ENCODE measurements at places on chromosomes 16 and 17.

DNA sequence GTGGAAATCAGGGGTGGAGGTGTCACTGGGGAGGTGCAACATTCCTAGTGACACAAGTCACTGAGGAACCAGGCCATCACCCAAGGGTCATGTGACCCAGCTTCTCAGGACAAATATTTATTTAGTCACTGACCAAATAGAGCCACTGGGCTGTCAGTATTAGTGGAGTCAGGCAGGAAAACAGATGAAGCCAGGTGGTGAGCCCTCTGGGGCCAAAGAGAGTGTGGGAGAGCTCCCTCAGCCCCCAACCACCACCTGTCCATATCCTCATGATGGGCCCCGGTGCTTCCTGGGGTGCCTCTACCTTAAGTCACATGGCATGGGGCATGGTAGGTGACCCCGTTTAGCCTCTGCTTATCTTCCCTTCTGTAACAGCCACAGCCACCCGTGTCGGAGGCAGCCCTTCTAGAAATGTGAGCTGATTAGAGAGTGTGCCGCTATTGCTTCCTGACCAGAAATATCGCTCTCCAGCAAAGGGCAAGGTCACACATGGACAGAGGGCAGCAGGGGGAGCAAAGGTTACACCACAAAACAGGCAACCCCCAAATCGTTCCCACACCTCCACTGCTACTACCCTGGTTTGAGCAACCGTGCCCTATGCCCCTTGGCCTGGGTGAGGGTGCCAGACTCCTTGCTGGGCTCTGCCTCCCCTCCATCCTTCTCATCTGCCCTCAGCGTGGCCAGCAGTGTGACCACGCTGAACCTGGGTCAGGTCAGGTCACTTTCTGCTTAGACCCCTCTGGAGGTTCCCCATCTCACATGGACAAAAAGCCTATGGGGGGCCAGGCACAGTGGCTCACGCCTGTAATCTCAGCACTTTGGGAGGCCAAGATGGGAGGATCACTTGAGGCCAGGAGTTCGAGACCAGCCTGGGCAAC, 8.6 kb upstream of the AKTIP start:
- DNase-seq, result no peak

GRCh38 chr17:72134608-72135394, 14.0 kb downstream of the SOX9 start:
- DNase-seq, result peak; percentile 79

DNA sequence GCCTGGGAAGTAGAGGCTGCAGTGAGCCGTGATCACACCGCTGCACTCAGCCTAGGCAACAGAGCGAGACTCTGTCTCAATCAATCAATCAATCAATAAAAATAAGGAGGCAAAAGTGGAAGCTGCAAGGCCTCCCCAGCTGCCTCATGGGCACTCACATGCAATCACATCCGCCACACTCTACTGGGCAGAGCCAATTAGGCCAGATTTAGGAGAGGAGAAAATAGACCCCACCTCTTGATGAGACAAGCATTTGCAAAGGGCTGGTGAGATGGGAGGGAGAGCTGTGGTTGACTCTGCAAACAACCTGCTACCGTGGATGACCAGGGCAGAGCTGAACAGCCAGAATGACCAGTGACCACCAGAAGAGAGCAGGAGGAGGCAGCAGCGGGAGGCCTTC, 14.7 kb upstream of the GSG1L start:
- no peak for DNase-seq

DNA sequence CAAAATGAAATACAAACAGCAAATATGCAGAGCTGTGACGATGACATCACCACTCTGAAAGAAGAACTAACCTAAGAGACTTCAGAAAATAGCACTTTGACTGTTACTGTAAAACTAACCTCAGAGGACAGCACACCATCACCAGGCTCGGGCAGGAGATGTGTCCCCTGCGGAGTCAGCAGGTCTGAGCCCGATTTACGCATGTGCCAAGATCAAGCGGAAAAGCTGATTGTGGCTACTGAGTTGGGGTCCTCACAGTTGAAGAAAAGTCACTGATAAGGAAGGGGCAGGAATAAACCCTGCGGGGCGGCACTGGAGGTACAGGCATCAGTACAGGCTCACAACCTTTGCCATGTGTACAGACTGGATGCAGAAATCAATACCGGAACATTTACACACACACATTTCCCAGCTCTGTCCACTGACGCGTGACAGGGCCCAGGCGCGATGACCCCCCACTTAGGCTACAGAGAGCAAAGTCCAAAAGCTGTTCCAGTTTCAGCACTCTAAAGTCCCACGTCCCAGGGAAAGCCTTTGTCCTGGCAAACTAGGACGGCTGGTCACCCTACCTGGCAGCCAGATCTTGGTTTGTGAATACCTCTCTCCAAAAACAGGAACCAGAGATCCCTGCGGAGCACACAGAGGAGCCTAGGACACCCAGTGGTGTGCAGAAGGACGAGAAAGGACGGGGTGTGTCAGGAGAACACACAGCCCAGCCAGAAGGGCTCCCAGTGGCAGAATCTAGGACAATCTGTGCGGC, 21.5 kb downstream of the TRAP1 start:
- peak; percentile 59 for DNase-seq

- DNase-seq, result no peak
Measured at GRCh38 chr16:2976673-2977072, 3.6 kb downstream of the PKMYT1 start.

DNA sequence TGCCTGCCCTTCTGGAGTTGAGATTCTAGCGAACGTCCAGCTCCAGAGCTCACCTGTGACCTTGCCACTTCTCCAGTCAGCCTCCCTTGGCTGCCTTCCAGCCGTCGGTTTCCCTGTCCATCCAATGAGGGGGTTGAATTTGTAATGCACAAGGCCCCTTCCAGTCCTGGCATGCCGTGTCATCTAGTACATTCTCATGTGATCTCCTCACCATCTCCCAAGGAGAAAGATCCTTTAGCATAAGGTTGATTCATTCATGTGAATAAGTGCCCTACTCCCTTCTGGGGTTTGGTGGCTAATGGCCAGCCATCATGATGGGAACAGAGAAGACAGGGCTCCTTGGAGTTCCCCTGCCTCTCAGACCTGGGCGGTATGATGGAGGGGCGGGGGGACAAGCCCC, 18.9 kb upstream of the ABCC3 start:
- no peak for DNase-seq

DNA sequence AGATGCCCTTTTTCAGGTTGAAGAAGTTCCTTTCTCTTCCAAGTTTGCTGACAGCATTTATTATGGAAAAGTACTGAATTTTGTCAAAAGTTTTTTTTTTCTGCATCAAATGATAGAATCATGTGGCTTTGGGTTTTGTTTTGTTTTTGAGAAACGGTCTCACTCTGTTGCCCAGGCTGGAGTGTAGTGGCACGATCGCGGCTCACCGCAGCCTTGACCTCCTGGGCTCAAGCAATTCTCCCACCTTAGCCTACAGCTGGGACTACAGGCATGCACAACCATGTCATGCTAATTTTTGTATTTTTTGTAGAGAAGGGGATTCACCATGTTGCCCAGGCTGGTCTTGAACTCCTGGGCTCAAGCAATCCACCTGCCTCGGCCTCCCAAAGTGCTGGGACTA, 7.3 kb downstream of the CMTM4 start:
- DNase-seq, result no peak

GRCh38 chr17:50407921-50408320, 10.6 kb upstream of the LRRC59 start:
- no peak for DNase-seq

DNA sequence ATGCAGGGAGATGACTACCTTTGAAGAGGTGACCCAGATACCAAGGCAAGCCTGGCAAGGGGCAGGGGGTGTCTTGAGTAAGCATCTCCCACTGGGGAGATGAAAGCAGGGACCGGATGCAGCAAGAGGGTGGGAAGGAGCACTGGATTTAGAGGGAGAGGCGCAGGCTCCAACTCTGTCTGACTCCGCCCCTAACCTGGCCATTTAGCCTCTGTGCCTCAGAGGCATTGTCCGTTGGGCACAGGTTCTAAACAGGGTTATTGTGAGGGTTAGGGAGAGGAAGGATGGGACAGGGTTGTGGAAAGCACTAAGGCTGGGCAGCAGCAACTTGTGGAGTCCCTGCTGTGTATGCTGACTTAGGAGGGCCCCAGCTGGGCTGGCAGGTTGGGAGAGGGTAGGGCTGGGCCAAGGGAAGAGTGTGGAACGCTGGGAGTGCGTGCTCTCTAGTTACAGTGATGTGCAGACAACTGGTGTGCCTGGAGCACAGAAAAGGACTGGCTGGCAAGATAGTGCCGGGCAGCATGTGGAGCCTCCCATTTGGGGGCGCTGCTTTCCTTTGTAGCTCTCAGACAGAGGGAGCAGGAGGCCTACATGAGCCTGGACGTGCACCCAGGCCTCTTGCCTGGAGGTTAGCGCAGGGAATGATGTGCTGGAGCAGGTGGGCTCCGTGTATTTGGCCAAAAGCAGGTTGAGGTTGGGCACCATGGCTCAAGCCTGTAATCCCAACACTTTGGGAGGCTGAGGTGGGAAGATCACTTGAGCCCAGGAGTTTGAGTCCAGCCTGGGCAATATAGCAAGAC, 26.2 kb downstream of the TBX2 start:
- no peak for DNase-seq

DNA sequence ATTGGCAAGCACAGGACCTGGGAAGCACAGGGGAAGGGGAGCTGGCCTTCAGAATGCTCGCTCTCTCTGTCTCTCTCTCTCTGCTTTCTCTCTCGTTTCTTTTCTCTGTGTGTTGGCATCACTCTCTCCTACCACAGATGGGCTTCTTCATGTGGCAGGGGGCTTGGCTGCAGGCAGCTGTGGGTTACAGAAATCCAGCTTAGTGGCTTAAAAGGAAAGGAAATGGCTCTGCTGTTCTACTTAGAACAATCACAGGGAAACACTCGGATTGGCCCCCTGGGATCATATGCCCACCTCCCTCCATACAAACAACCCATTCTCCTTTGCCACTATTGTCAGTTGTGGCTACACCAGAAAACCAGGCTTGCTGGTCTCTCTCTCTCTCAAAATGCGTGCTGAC, 20.4 kb downstream of the TBX2 start:
- DNase-seq, result no peak

- no peak for DNase-seq
Measured at GRCh38 chr16:79691007-79691406, 90.5 kb upstream of the MAF start.

GRCh38 chr17:52110923-52111581, 47.5 kb downstream of the CA10 start:
- no peak for DNase-seq

- DNase-seq, result no peak
Measured at GRCh38 chr16:30187971-30188561, 4.7 kb downstream of the CORO1A start.

DNA sequence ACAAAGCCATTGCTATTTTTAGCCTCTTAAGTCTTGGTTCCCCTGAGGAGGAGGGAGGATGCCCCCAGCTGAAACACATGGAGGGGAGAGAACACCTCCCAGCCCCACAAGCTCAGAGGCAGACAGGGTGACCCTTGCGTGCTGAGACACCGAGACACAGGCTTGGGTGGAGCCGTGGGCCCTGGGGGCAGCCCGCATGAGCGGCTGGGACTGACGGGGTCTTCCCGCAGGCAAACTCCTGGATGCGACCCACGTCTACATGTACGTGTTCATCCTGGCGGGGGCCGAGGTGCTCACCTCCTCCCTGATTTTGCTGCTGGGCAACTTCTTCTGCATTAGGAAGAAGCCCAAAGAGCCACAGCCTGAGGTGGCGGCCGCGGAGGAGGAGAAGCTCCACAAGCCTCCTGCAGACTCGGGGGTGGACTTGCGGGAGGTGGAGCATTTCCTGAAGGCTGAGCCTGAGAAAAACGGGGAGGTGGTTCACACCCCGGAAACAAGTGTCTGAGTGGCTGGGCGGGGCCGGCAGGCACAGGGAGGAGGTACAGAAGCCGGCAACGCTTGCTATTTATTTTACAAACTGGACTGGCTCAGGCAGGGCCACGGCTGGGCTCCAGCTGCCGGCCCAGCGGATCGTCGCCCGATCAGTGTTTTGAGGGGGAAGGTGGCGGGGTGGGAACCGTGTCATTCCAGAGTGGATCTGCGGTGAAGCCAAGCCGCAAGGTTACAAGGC, 9.8 kb downstream of the SLC16A3 start:
- peak; percentile 64 for DNase-seq

DNA sequence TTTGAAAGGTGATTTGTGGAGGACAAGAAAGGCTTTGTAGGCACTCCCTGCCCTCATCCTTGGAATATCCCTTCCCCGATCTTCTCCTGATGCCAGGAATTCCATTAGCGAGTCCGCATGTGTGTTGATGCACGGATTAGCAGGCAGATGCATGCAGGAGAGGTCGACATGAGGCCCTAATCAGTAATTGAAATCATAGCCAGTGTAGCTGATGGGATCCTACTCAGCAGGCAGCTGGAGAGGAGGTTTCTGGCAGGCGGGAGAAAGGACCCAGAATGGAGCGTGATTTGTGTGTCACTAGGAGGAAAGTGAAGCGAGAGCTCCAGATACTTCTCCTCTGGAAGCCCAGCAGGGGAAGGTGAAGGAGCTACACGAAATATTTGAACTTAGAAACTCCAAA, 196.3 kb upstream of the CDH11 start:
- DNase-seq, result no peak

GRCh38 chr17:60039847-60040442, 38.8 kb downstream of the HEATR6 start:
- no peak for DNase-seq

GRCh38 chr17:5931616-5932015, 138.6 kb upstream of the WSCD1 start:
- no peak for DNase-seq

- no peak for DNase-seq
Measured at GRCh38 chr17:35312790-35313711, 60.4 kb downstream of the SLFN11 start.

- no peak for DNase-seq
Measured at GRCh38 chr16:69350536-69351133, 951 bp downstream of the TMED6 start.

DNA sequence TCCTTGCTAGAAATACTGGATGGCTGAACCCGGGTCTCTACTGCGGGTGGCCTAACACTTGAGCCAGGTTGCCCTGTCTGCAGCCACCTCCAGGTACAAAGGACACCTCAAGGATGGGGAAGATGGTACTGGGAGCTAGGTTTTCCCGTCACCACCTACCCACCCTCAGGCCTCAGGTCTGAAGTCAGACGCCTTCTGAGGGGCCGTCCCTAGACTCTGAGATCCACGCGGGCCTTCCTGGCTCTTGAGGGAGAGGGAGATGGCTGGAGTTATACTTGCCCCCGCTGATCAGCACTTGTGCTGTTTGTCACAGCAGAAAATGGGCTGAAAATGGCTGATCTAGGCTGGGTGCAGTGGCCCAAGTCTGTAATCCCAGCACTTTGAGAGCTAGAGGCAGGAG, 10.6 kb downstream of the TRPV3 start:
- no peak for DNase-seq

DNA sequence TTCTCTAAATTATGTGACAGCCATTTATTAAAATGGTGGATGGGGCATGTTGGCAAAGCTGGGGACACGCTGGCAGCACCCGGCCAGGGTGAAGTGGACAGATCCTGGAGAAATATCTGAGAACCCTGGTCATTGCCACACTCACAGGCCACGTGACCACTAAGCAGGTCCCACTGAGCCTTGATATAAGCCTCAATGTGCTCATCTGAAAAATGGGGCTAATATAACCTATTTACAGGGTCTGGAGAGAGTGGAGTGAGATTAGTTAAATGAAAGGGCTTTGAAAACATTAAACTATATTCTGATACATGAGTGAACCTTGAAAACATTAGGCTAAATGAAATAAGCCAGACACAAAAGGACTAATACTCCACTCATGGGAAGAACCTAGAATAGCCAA, 108.9 kb downstream of the RBFOX3 start:
- no peak for DNase-seq
